Left lobe of liver (tissue), 2 donors: ENCODE measurements at places on chromosomes 7 and 10. TPM values are rescaled to one million over a fixed set of nuclear protein-coding genes. Genes with fewer than 3 reads are reported as not detected.

DNA sequence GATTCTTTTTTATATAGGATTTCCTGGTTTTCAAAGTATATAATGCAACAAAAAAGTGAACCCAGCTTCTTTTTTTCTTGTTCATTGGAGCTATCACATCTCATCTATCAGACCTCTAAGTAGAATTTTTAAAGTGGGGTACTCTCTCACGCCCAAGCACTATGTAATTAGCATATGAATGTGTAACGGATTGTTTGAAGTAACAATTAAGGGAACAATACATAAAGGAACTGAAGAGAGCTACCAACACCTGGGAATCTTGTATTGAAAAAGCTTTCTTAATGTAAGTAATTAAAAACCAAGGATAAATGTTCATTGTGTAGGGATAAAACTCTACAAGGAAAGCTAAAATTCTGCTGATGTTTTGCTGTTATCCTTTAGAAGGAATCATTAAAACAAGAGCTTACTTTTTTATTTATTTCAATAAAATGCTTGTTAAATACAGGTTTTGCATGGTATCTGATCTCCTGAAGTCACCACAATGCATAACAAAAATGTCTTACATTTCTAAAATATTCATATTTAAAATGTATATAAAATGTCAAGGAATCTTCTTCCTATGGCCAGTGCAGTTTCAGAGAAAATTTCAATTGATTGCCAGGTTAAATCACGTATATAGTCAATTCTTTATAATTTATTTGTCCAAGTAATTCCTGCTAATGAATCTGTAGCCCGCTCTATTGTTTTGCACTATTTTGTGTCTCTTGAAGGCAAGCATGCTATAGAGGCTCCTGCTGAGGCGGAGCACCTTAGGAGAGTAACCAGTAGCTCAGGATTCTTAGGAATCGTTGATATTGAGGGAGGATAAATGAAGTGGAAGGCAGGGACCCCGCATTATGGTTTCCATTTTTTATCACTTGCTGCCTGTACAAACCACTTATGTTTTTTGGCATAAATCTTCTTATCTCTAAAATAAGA is 51.6 kb downstream of the PTPRZ1 start:
- no peak for DNase-seq

SYNPO2L gene
- total RNA-seq = not detected

- no peak for DNase-seq
These were observed 153.5 kb upstream of the PDE1C start for GRCh38 chr7:32223721-32224120.

CCDC71L gene
- total RNA-seq = 15.2 TPM

GRCh38 chr7:683526-684205 is 42.8 kb upstream of the DNAAF5 start:
- DNase-seq = no peak

IFIT2 gene
- 6.0 TPM for total RNA-seq
